ENCODE measurements at places on chromosomes 1 and 21.
A peak's percentile ranks its signal among the peaks of the same experiment; 100 is the strongest.

DNA sequence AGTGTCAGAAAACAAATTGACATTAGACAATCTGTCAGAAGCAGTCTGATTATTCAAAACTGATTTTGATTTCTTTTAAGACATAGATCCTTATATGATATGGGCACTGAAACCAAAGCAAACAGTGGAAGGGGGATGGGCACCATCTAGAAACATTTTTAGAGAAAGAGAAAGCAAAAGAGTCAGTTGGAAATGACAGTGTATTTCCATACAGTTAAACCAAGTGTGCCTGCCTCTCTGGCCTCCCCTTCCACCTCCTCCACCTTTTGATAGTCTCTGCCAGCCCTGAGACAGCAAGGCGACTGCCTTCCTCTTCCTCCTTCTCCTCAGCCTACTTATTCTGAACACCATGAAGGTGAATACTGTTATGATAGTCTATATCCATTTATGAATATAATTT lies 949.7 kb downstream of the AMY1C start:
- no peak for DNase-seq

DNA sequence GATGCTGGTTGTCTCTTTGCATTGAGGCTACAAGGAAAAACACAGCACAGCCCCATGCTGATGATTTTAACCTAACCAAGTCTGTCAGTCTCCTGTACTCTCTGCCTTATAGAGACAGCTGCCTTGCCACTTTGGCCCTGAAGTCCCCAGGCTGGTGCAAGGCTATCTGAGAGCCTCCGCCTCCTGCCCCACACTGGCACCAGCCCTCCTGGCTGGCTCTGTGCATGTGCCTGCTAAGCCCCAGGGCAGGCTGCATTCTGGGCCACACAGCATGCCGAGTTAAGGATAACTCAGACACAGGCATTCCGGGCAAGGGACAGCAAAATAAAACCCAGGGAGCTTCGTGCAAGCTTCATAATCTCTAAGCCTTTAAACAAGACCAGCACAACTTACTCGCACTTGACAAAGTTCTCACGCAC lies 910 bp downstream of the RUNX1 start:
- no peak for DNase-seq

DNA sequence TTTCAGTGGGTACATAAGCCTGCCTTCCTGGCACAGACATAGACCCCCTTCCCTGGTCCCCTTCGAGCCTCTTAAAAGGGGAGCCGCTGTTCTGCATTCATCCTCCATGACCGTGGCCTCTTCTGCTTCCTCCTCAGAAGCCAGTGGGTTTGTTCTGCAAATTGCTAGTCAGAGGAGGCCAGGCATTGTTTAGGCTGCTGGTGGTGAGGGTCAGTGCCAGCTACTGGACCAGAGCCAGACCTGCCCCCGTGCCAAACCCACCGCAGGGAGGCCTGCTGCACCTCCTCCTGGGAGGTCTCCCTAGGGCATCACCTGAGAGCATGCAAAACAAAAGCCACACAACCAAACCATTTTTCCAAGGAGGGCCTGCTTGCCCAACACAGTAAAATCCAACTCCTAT lies 178.4 kb downstream of the MIS18A start:
- DNase-seq: no peak

GRCh38 chr1:170587253-170587593 lies 55.3 kb downstream of the GORAB start:
- peak; percentile 39 for DNase-seq

- DNase-seq: no peak
These were observed 365.3 kb downstream of the HHIPL2 start for GRCh38 chr1:222182641-222183040.

- no peak for DNase-seq
These were observed 51.6 kb downstream of the ZMYM4 start for GRCh38 chr1:35319988-35320713.
